ENCODE measurements at places on chromosomes 4 and X.

DNA sequence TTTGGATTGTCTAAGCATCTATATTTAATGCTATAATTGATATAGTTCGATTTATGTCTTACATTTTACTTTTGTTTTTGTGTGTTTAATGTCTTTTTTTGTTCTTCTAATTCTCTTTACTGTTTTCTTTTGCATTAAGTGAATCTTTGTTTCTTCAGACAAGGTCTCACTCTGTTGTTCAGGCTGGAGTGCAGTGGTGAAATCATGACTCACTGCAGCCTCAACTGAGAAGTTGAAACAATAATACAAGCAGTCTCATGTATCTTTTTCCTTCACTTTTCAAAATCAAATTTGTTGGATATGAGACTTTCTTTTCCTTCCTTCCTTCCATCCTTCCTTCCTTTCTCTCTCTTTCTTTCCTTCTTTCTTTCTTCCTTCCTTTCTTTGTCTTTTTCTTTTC is 1401.6 kb downstream of the ADGRL3 start:
- no peak for DNase-seq

- no peak for DNase-seq
Measured at GRCh38 chr4:94848326-94848725, 90.6 kb downstream of the BMPR1B start.

GRCh38 chrX:122203399-122203798 is 980.7 kb upstream of the GRIA3 start:
- DNase-seq, result no peak

DNA sequence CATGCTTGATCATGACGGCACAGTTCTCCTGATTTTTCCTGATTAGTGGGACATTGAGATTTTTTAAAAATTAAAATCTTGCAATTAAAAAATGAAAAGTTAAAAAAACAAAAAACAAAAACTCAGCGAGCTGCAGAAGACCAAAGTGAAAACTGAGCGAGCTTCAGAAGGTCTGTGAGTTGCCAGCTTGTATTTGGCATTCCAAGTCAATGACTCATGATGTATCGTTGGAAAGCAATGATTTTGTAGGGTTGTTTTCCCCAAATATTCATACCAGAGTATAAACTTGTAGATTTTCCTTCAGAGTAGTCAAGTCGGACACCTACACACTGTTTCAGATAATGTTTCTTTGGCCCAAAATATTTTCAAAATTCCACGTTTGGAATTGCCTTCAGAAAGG is 76.9 kb downstream of the LRRC66 start:
- no peak for DNase-seq

DNA sequence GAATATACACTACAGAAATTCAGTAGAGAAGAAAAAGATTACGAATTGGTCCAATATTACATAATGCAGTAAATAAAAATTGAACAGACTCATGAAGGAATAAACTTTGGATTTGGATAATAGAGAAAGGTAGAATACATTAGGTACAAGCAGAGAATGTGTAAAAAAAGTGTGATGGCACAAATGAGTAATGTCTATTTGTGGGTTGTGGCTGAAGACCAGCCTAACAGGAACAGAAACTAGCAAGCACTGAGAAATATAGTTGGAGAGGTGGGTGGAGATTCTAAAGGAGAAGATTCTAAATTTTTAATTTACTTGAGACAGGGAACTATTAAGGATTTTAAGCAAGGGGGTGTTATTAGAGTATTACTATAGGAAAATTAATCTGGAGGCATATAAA is 15.2 kb upstream of the CLOCK start:
- no peak for DNase-seq

GRCh38 chrX:49879656-49880277 is 483 bp downstream of the USP27X start:
- DNase-seq, result no peak

DNA sequence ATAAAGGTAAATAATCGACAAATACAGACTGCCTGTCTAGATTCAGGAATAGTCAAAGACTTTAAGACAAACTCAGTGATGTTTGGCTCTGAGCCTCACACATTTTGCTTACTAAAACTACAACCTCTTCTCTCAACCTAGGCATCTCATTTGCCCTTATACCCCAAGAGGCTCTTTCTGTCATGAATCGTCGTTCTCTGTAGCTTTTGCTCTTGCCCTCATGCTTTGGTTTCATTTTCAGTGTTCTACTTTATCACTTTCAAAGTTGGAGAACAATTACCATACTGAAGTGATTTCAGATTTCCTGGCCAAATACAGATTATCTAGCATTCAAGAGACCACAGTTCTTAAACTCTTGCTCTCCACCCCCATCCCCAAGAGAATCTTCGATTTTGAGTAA is 114.1 kb upstream of the RAP2C start:
- DNase-seq, result no peak

DNA sequence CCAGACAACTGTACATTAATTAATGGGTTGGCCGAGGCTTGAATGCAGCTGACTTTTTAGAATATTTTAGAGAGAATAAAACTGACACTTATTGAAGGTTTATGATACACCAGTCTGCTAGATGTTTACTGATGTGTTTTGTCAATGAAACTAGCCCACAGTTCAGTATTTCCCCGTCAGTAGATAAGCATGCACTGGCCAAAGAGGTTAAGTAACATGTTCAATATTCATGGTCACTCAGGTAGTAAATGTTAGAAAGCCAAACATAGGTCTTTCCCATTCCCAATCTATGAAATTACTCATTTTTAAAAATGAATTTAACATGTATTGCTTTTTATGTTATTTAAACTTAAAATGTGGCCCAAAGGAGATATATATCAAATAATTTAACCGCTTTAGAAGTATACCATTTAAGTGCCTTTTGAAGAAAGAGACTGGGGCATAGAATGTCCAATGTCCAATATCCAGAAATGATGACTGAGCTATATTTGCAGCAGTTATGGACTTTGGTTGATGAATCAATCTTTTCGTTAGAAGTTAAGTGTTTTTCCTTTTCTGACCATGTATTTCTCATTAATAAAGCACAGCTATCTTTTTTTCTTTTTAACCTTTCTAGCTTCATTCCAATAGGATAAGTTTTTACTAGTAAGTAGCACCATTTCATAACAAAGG is 156.1 kb downstream of the RAPGEF2 start:
- DNase-seq, result no peak

GRCh38 chr4:145034727-145035211 is 63.2 kb downstream of the ANAPC10 start:
- DNase-seq, result no peak

DNA sequence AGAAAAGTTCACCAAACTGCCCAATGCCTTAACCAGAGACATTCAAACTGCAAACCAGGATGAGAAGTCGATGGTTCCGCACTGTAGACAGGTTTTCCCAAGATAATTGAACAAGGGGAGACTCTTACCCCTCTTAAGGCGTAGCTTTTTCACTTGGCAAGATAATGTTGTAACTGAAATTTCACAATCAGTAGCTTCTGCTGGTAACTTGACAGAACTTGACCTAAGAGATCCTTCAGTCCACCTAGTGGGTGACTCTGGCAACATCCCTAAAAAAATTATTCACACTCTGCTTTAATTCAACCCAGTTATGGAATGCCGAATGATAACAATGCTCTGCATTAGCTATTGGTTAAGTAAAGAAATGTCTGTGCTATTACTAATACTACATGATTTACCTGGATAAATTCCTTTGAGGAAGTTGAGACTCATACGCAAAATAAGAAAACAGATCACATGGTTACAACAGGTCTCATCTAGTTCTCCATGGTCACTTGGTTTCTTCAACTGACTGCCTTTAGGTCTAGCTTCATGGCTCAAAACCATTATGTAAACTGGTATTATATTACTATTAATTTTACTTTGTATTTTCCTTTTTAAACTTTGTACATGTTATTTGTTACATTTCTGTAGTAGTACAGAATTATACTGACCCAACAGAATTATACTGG is 9.1 kb downstream of the ELF2 start:
- no peak for DNase-seq

GRCh38 chr4:95212692-95213091 is 336.1 kb downstream of the UNC5C start:
- no peak for DNase-seq

DNA sequence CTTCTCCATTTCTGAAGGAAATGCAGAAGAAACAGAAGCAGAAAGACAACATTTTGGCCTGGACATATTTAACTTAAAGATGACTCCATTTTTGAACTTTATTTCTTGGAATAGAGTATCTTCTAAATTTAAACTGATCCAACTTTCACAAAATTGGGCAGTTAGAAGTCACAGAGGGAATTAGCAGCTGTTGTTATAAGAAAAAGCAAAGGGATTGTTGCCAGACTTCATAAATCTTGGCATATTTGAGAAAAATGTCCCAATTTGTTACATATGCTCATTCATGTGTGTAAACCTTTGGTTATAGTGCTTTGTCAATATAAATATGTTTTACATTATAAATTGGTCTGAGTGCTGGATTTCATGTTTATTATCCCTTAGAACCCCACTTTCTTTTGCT is 3.4 kb downstream of the GLUD2 start:
- no peak for DNase-seq

- no peak for DNase-seq
Measured at GRCh38 chr4:58767598-58767997, 1657.4 kb upstream of the IGFBP7 start.

DNA sequence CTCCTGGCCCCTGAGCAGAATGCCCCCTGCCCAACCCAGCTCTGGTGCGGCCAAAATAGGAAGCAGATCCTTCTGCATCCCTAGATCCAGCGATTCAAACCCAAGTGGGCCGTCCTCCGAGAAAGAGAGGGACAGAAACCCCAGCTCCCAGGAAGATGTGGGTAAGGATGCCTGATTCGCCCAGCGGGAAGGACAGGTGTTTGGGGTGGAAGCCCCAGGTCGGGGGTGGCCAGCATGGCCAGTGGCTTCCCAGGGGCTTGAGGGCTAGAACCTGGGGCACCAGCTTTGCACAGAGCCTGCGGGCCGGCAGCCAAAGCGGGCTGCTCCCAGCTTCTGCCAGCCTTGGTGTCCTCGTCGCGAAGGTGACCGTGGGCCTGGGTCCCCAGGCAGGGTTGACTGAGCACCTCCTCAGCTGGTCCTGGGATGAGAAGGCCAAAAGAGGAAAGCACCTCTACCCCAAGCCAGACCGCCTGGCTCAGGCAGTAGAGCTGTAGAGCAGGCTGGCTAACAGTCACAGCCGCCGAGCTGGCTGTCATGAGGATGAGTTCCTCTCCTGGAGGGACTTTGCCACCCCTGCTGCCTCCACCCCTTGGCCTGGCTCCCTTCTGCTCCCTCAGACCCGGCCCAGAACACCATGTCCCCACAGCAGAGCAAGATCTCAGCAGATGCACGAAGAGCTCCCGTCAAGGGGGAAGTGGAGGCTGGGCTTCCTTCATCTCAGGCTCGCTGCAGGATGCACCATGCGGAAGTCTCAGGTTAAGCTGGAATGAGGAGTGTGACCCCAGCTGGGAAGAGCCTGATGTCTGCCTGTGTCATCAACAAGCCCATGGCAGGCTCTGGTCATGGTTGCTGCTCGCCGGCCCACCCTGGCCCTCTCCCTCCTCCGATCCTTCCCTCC is 59.9 kb downstream of the CPZ start:
- DNase-seq, result no peak

- no peak for DNase-seq
Measured at GRCh38 chr4:113013751-113014150, 35.7 kb upstream of the ANK2 start.

DNA sequence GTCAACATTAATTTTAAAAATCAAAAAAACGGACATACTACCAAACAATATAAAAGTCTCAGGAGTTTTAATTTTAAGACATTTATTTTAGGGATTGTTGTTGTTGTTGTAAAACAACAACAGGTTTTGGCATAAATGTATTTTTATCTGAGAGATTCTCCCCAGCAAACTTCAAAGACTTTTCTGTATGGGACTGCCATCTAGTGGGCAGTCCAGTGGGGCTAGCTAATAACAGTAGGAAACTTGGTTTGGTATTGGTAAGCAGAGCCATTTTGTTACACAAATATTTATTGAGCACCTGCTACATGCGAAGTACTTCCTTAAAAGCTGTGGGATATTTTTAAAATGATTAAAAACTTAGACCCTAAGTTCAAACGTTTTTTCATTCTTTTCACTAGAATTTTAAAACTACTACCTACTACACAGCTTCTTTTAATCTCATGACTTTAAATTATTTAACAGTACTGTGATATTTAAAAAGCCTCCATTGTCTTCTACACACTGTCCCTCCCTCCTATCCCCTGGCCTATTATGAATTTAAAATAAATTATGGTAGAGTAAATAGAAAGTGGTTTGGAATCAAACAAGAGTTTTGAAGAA is 1028.4 kb upstream of the INTU start:
- DNase-seq, result no peak

DNA sequence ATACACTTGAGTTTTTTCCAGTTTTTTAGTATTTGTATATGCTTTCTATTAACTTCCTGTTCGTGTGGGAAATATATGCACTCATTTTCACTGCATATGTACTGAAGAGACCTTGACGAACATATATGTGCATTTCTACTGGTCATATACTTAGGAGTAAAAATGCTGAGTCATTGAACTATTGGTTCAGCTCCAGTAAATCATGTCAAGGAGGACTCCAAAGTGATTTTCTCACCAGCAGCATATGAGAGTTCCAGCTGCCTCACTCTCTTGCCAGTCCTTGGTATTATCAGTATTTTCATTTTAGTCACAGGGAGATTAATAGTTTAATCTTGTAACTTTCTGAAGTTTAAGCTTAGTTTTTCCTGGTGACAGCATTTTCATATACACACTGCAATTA is 2750.2 kb downstream of the ARAP2 start:
- DNase-seq, result no peak

- DNase-seq, result no peak
Measured at GRCh38 chr4:8224267-8224974, 25.3 kb downstream of the SH3TC1 start.
